ENCODE measurements at places on chromosomes 2 and 18.
A peak's percentile ranks its signal among the peaks of the same experiment; 100 is the strongest.

DNA sequence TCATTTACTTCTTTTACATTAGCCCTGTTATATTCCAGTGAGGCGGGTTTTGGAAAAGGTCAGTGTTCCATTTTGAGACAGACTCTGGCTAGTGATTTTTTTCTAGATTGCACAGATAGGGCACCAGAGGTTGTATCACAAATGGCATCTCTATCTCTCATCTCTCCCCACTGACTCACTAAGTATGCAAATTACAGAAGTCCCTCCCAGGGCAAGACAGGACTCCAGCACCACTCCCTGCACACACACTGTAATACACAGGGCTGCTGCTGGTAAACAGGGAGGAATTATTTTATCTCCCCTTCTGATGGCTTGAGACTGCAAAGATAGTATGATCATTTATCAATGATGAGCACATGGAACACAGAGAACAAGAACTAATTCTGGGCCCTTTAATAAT, 46.2 kb downstream of the AKAIN1 start:
- DNase-seq: no peak

- DNase-seq: no peak
Measured at GRCh38 chr2:100800915-100801314, 19.0 kb upstream of the NPAS2 start.

DNA sequence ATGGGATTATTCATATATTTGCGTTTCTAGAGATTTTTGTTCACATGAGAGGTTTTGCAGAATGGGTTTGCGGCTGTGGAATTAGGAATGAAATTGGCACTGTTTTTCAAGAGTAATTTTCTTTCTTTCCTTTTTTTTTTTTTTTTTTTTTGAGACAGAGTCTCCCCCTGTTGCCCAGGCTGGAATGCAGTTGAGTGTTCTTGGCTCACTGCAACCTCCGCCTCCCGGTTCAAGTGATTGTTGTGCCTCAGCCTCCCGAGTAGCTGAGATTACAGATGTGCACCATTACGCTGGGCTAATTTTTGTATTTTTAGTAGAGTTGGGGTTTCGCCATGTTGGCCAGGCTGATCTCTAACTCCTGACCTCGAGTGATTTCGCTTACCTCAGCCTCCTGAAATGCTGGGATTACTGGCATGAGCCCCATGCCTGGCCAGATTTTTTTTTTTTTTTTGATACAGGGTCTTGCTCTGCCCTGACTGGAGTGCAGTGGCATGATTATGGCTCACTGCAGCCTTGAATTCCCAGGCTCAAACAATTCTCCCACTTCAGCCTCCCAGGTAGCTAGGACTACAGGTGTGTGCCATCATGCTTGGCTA, 65.3 kb downstream of the MIB1 start:
- DNase-seq: no peak

DNA sequence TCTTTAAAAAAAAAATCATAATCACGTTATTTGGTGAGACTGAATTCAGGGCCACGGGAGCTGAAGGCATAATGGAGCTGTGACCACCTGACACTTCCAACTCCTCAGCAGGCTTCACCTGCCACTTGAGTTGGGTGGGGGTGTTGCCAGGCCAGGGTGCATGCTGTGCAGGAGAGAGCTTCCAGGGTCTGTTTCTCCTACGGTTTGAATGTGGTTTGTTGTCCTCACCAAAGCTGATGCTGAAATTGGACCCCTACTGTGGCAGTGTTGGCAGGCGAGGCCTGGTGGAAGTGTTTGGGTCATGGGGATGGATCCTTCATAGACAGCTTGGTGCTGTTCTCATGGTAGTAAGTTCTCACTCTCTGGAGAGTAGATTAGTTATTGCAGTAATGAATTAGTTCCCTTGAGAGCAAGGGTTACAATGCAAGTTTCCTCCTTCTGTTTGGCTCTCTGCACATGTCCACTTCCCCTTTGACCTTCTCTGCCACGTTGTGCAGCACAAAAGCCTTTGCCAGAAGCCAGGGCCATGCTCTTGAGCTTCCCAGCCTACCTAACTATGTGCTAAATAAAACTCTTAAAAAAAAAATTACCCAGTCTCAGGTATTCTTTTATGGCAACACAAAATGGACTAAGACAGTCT, 38.3 kb upstream of the ANKRD44 start:
- DNase-seq: no peak

DNA sequence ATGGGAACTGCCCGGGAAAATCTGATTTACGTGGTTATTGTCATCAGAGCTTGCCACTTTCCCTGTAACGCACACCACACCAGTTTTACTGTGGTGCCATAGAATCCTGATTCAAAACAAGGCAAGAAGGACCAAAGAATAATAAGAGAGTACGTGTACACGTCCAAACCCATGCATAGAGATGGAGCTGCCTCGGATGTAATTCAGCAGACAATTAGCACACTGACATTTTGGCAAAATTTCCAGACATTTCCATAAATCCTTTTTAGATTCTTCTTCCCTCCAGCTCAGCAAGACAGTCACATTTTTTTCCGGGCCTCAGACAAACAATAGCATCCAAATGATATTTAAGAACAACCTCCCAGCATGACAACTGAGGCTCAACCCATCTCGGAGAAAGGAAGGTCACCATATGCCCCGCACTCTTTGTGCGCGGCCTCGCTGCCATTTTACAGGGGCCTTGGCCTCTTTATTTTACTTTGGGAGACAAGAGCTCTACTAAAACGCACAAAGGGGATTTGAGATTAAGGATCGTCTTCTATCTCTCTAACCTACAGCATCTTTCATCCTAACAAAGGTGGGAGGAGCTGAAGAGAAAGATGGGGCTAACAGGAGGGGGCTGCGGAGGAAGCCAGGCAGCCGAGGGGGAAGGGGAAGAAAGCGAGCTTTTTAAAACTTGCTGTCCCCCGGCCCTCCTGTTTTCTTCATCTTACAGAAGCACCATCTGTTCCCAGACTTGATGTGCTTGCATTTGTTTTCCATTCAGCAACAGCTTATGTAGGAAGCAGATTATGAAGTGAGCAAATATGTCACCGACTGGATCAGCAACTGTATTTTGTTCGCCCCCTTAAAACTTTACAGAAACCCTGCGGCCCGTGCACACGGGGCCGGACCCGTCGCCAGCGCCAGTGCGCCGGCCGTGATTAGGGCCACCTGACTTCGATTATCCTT, 61.0 kb downstream of the CDCA7 start:
- no peak for DNase-seq

- DNase-seq: peak; percentile 80
Measured at GRCh38 chr2:236813766-236814165, 244.1 kb downstream of the ACKR3 start.

- no peak for DNase-seq
Measured at GRCh38 chr2:159153463-159153862, 133.0 kb downstream of the WDSUB1 start.

DNA sequence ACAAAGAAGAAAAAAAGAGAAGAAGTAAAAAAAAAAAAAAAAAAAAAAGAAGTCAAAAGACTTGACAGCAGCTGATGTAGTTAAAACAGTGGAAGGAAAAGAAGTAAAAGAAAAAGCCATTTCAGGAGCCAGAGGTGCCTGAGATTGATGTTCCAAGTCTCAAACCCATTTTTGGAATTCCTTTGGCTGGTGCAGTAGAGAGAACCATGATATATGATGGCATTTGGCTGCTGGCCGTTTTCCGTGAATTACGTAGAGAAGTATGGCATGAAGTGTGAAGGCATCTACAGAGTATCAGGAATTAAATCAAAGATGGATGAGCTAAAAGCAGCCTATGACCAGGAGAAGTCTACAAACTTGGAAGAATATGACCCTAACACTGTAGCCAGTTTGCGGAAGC, 7.6 kb upstream of the CHST10 start:
- DNase-seq: no peak

GRCh38 chr2:33496726-33497125, 20.3 kb downstream of the RASGRP3 start:
- DNase-seq: no peak

DNA sequence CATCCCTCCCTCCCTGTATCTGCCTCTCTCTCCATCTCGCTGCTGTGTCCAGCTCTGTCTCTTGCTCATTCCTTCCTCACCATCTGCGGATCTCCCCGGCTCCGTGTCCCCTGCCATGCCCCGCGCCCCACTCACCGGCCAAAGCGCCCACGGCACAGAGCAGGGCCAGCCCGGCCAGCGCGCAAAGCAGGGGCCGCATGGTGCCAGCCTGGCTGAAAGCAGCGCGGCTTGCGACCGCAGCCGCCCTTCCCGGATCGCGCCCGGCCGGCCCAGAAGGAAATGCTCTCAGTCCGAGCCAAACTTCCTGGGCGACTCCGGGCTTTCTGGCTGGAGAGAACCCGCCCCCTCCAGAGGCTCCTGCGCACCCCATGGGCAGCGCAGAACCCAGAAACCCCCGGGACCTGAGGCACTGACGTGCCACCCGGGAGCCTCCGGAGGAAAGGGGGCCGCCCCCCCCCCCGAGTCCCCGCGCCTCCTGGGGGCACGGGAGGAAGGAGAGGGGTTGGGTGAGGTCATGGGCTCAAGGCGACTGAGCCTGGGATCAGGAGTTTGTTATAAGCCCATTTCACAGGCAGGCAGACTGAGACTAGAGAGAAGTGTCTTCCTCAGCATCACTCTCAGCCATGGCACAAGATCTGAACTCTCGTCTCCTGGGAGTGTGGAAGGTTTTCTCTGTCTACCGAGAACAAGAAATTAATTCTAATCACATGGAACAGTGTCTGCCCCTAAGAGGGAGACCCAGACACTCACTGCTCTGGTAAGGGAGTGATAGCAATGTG, 45.2 kb upstream of the RAB6C start:
- no peak for DNase-seq

- DNase-seq: no peak
Measured at GRCh38 chr18:57804557-57804956, 1.4 kb upstream of the ATP8B1 start.

DNA sequence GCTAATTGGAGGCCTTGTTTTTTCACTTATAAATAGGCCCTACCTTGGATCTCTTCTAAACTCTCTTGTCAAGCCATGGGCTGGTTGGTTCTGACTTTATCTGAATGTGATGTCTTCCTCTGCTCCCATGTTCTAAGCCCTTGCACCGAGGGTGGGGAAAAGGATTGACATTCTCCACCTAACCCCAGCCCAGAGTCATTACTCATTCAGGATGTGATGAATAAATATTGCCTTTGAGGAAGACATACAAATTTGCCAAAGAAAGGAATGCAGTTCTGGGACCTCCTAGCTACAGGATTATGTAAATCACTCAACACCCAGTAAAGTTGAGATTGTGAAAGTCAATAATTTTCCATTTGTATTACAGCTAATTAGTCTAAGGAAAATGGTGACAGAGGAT, 142.1 kb upstream of the LYPD6 start:
- no peak for DNase-seq

DNA sequence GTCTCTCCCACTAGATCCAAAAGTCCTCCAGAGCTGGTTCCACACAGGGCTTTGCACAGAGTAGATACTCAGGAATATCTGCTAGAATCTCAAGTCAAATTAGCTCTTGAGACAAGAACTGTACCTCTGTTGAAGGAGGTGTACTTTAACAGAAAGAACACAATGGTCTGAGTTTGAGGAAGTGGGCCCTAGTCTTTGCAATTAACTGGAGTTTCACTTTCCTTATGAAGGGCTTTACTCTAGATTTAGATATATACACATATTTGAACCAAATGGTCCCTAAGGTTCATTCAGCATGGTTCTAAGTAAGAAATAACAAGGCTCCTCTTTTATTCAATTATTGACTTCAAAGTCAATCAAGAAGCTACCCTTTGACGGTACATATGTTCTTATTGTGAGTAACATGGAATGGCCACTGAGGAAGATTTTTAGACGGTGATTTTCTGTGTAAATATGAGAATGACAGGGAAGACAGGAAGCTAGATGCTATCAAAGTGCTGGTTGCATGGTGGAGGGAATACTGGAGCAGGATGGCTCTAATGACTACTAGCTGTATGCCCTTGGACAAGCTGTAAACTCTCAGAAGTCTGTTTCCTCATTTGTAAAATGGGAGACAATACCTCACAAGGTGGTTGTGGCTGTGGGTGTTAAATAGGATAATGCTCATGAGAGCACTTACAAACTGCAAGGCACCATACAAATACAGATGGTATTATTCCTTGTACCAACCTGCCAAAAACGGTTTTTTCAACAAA, 73.5 kb upstream of the SERTAD2 start:
- DNase-seq: no peak

GRCh38 chr2:228197504-228197903, 16.0 kb upstream of the SPHKAP start:
- DNase-seq: no peak

GRCh38 chr2:136020831-136021230, 35.4 kb upstream of the DARS1 start:
- DNase-seq: no peak

DNA sequence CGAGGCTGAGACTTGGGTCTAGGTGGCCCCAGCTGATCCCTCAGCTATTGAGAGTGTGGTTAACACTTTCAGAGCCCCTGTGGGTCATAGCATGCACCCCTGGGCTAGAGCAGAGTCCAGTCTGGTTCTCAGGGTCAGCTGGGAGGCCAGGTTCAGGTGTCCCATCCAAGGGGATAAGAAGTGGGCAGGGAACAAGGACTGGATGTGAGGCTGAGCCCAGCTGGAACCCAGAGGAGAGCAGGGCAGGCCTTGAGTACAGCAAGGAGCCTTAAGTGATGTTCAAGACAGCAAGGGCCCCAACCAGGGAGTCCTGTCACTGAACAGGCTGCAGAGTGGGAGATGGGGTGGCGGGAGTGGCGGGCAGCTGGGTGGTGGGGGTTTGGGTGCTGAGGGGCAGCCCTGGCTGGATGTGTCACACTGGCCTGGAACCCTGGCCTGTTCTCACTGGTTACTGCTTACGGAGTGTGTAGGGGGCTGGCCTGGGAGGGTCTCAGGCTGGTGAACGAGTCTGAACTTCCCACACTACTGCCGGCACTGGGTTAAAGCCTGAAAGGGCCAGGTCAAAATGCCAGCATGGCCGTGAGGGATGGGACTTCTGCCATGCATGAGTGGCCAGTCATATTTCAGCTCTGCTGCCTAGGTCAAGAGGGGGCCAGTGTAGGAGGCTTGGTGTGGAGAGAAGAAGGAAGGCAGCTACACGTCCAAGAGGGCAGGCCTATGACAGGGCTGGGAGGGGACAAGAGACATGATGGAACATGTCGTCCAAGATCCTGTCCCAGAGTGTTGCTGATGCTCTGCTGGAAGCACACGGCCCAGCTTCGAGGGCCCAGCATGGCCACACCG, 13.6 kb downstream of the TMEM185B start:
- no peak for DNase-seq

GRCh38 chr18:47909484-47909883, 21.0 kb downstream of the SMAD2 start:
- no peak for DNase-seq

GRCh38 chr2:112819081-112819480, 17.5 kb downstream of the IL1B start:
- DNase-seq: no peak

Data from lower leg skin (tissue), 4 donors.